ENCODE measurements at places on chromosomes 12 and 14.

DNA sequence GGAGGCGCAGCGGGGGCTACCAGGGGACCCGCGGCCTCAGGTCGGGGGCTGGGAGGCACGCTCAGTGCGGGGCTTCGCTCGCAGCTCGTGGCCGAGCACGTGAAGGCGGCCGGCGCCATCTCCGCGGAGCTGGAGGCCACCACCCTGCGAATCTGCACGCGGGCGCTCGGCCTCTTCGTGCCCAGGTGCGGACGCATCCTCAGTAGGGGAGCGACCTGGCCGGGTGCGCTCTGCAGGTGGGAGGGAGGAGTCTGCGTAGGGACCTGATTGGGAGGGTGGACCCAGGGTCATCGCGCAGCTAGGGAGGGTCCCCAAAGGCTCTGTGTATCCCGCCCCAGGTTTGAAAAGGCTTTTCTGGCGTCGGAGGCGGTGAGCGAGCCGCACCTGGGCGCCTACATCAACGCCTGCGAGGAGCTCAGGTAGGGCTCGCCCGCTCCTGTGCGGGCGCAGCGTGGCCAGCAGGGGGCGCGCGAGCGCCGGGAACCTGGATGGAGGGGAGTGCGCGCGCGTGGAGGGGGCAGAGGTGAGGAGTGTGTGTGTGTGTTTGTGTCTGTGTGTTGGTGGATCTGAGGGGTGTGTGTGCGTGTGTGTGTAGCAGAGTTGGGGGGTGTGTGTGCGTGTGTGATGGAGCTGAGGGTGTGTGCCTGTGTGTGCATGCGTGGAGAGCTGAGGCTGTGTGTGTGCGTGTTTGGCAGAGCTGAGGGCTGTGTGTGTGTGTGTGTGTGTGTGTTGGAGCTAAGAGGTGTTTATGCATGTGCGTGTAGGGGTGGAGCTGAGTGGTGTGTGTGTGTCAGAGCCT is 10.3 kb downstream of the EXOC3L4 start:
- no peak overlapping the region for H3K4me3 ChIP-seq
- peak; percentile 82 for DNase-seq
- H3K27me3 ChIP-seq, result peaks cover 23% of the 10 kb centered on the region
- no peaks in the 10 kb centered on the region for H3K36me3 ChIP-seq
- H3K27ac ChIP-seq, result no peak overlapping the region

DNA sequence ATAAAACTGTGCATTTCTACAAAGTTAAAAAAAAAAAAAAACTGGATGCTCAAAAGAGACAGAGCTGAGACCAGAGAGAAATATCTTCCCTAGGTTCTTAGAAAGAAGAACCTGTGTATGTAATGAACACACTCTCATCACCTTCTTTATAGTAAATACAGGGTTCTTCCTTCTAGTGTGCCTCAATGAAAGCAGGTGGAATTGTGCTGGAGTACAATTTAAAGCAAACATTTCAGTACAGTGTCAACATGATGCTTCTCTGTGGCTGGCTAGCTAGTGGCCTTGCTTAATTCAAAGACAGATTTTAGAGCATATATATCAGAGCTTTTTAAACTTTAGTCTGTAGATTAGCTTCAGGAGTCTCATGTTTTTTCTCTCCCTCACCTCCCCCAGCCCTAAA is 249.8 kb upstream of the ARHGAP5 start:
- no peak overlapping the region for H3K4me3 ChIP-seq
- no peaks in the 10 kb centered on the region for H3K36me3 ChIP-seq
- no peak for DNase-seq
- no peaks in the 10 kb centered on the region for H3K27me3 ChIP-seq
- no peaks in the 10 kb centered on the region for H3K4me1 ChIP-seq

GRCh38 chr12:68334132-68334531 is 2.0 kb upstream of the MDM1 start:
- no peak overlapping the region for H3K4me3 ChIP-seq
- H3K36me3 ChIP-seq, result no peaks in the 10 kb centered on the region
- H3K27ac ChIP-seq, result no peak overlapping the region

GRCh38 chr14:103696070-103696402 is 19.2 kb downstream of the XRCC3 start:
- H3K36me3 ChIP-seq, result no peaks in the 10 kb centered on the region
- no peak for DNase-seq
- no peak overlapping the region for H3K4me3 ChIP-seq
- H3K4me1 ChIP-seq, result peaks cover 13% of the 10 kb centered on the region
- H3K27ac ChIP-seq, result no peak overlapping the region

- H3K4me3 ChIP-seq, result no peak overlapping the region
- peaks cover 16% of the 10 kb centered on the region for H3K27me3 ChIP-seq
- DNase-seq, result no peak
- no peak overlapping the region for H3K27ac ChIP-seq
- peaks cover 15% of the 10 kb centered on the region for H3K4me1 ChIP-seq
These were observed 3.7 kb upstream of the CLBA1 start for GRCh38 chr14:104981699-104982541.

- no peaks in the 10 kb centered on the region for H3K27me3 ChIP-seq
- DNase-seq, result no peak
- no peak overlapping the region for H3K4me3 ChIP-seq
- no peaks in the 10 kb centered on the region for H3K4me1 ChIP-seq
These were observed 98.7 kb downstream of the DDHD1 start for GRCh38 chr14:53054457-53054856.

DNA sequence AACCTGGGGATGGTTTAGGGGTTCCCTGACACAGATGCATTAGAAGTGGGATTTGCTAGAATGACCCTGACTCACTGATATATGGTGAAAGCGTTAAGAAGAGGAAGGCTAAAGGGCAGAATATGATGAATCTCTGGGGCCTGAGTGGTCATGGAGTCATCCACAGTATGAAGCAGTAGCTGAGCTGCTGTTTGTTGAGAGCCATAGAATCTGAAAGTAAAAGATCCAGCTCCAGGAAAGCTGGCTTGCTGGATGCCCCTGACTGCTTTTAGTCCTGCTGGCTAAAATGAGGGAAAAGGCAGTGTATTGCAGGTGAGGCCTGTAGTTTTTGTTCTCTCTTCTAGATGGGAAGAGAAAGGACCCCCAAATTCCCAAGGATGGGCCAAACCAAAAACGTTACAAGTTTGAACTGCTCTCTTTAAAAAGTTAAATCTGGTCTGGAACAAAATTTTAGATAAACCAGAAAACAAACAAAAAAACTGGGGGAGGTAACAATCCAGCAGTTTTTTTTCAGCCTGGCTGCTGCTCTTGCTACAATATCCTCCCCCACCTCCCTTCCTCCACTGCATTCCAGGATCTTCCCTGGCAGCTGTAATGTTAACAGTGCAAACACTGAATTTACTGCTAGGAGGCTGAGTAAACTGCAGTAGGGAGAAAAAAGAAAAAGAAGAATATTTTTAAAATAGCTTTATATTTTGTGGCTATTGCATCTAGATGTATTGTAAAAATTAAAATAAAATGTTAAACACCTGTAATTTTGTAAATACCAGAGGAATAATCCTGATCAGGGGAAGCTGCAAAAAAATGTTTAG is 16.5 kb downstream of the SEL1L start:
- DNase-seq, result peak; percentile 63
- peak overlapping the region; percentile 75 for H3K27ac ChIP-seq
- no peaks in the 10 kb centered on the region for H3K36me3 ChIP-seq
- no peaks in the 10 kb centered on the region for H3K27me3 ChIP-seq

GRCh38 chr12:104994336-104994735 is 8.2 kb downstream of the NOPCHAP1 start:
- H3K27ac ChIP-seq, result no peak overlapping the region
- H3K4me1 ChIP-seq, result peaks cover 3% of the 10 kb centered on the region
- no peaks in the 10 kb centered on the region for H3K36me3 ChIP-seq
- no peak overlapping the region for H3K4me3 ChIP-seq
- DNase-seq, result no peak

- H3K36me3 ChIP-seq, result no peaks in the 10 kb centered on the region
- H3K27me3 ChIP-seq, result no peaks in the 10 kb centered on the region
- H3K4me3 ChIP-seq, result no peak overlapping the region
- H3K4me1 ChIP-seq, result no peaks in the 10 kb centered on the region
- DNase-seq, result no peak
These were observed 3.1 kb upstream of the HPD start for GRCh38 chr12:121861636-121862254.

- no peak overlapping the region for H3K4me3 ChIP-seq
- H3K27ac ChIP-seq, result no peak overlapping the region
- DNase-seq, result no peak
These were observed 89.6 kb downstream of the ARF6 start for GRCh38 chr14:49982501-49982951.

DNA sequence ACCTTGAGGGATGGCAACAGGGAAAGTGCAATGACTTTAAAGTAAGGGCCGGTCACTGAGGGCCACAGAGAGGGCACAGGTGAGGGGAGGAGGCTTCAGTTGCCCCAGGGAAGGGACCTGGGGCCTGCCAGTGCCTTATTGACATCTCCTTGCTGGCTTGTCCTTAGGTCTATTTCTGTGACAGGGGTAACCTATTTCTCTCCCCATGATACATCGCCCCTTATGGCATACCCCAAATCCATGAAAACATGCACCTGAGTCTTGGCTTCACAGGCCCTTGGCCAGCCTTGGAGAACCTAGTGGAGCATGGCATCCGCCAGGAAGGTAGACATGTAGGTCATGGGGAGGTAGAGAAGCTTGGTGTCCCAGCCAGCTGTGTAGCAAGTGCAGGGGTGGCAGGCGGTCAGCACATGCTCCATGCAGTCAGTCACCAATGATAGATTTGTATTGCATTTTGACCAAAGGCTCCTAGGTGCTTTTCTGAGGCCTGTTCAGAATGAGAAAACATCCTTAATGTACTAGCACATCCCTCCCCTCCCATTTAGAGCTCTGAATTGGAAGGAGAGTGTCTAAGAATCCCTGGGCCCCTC is 23.6 kb upstream of the RDH16 start:
- H3K27ac ChIP-seq, result no peak overlapping the region
- H3K4me3 ChIP-seq, result no peak overlapping the region
- no peak for DNase-seq
- no peaks in the 10 kb centered on the region for H3K36me3 ChIP-seq
- no peaks in the 10 kb centered on the region for H3K27me3 ChIP-seq

GRCh38 chr12:25824734-25825133 is 133.7 kb upstream of the RASSF8 start:
- H3K27ac ChIP-seq, result no peak overlapping the region
- H3K4me1 ChIP-seq, result no peaks in the 10 kb centered on the region
- H3K4me3 ChIP-seq, result no peak overlapping the region
- no peaks in the 10 kb centered on the region for H3K36me3 ChIP-seq
- DNase-seq, result no peak
